ENCODE measurements at places on chromosomes 1 and 21. TPM values are rescaled to one million over a fixed set of nuclear protein-coding genes. Genes with fewer than 3 reads are reported as not detected.

DNA sequence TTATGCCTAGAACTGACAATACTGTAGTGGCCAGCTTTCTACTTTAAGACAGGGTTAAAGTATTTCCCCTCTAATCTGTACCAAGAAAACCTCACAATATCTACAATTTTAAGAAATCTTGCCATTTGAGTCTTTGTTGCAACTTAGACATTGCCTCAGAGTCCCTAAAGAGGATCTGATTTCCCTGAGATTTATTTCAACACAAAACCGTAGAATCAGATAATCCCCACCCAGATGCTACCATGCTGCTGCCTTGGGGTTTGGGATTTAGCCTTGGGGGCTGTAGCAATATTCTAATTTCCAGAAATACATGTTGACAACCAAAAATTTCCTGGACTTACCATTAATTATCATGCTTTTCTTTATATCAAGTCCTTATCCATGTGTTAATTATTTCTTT, 50.3 kb upstream of the DENND1B start:
- no peak overlapping the region for H3K27ac ChIP-seq
- H3K36me3 ChIP-seq = no peaks in the 10 kb centered on the region
- H3K27me3 ChIP-seq = no peaks in the 10 kb centered on the region
- no peak overlapping the region for H3K4me3 ChIP-seq

- H3K36me3 ChIP-seq = no peaks in the 10 kb centered on the region
- peak; percentile 82 for DNase-seq
- H3K4me3 ChIP-seq = no peak overlapping the region
- peaks cover 49% of the 10 kb centered on the region for H3K4me1 ChIP-seq
- H3K27ac ChIP-seq = peak overlapping the region; percentile 76
These were observed 11.3 kb downstream of the CDK18 start for GRCh38 chr1:205515781-205516253.

- H3K4me3 ChIP-seq = no peak overlapping the region
- no peaks in the 10 kb centered on the region for H3K36me3 ChIP-seq
- H3K4me1 ChIP-seq = no peaks in the 10 kb centered on the region
- H3K27me3 ChIP-seq = no peaks in the 10 kb centered on the region
These were observed 58.0 kb downstream of the B3GALT5 start for GRCh38 chr21:39670701-39671100.

DNA sequence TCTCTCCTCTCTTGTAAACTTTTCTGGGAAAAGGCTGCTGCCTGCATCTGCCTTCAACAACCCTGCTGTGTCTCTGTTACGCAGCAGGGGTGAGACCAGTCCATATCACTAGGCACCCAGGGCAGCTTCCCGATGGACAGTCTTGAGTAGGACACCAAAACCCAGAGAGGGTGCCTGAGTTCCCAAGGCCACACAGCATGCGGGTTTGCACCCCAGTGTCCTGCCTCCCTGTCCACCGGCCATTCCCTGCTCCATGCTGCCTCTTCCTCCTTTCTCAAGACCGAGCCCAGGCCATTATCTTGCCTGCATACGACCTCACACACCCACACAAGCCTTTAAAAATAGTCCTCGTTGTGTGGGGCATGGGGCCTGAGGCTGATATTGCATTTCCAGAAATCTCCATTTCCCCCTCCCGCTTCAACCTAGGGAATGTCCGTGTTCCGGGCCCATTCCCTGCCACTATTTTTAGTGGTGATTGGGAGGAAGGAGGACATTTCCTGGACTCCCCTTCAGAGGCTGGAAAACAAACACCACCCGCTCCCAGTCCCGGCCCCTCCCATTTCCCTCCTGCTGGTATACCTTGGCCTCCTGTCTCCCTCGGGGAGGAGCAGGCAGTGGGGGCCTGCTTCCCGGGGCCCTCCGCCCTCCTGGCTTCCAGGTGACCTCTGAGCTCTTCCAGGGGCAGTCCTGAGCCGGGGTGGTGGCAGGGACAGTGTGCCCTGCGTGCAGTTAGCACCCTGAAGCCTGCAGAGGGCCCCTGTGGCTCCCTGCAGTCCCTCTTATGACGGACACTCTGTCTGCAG, 132.4 kb upstream of the TMEM51 start:
- no peak overlapping the region for H3K4me3 ChIP-seq
- no peaks in the 10 kb centered on the region for H3K4me1 ChIP-seq
- H3K27me3 ChIP-seq = no peaks in the 10 kb centered on the region
- DNase-seq = no peak
- no peak overlapping the region for H3K27ac ChIP-seq

DNA sequence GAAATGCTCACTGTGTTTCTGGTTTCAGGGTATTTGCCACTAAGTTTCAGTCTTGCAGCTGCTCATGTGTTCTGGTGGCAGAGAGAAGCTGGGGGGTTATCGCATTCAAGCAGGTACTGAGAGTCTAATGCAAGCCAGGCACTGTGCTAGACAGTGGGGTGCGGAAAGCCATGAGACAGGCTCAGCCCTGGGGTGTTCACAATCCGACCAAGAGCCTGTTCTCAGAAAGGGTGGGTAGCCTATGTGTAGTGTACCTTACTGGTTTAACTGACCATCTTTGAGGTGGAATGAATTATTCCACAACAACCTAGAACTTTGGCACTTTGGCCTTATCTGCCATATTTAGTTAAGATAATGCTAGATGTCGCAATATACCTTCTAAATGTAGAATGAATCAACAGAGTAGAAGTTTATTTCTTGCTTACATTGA, 55.3 kb upstream of the ROR1 start:
- H3K4me3 ChIP-seq = no peak overlapping the region
- H3K4me1 ChIP-seq = peaks cover 9% of the 10 kb centered on the region
- H3K27ac ChIP-seq = no peak overlapping the region
- DNase-seq = no peak
- H3K36me3 ChIP-seq = no peaks in the 10 kb centered on the region

DNA sequence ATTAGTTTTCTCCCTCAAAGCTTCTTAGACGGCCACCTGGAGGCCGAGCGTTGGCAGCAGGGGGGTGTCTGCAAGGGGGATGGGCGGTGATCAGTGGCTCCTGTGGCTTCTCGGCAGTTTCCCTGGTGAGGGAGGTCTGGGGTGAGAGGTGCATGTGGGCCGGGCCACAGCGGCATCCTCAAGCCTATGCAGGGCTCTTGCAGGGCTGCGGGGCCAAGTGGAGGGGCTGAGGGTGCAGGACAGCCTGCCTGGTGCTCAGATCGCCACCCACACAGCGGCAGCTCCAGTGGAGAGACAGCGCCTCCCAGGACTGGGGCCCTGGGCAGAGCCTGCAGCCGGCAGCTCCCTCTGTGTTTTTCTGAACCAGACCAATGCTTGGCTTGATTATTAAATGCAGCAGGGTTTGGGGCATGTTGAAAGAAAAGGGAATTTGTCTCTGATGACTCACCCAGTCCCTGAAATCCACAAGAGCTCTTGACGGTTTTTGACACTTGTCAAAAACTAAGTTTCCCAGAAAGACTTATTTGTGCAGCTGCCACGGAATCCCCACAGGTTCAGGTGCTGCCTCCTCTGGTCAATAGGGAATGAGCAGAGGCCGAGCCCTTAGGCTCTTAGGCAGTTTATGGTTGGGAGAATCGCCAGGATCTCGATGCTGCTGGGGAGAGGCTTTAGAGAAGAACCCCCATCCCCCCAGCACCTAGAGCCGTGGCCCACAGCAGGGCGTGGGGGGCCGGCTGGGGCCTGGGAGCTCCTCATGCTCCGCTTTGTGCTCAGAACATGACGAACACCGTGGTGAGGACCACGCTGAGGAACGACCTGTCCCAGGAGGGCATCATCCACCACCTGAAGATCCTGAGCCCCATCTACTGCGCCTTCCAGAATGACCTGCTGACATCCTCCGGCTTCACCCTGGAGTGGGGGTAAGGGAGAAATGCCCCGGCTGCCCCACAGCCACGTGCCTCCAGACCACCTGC, 54.7 kb downstream of the UMODL1 start:
- H3K27me3 ChIP-seq = peaks cover 13% of the 10 kb centered on the region
- H3K27ac ChIP-seq = no peak overlapping the region
- H3K4me3 ChIP-seq = no peak overlapping the region

GNAI3 gene
- 4.0 TPM for polyA plus RNA-seq

TEDDM1 gene
- not detected for polyA plus RNA-seq

PAPPA2 gene
- polyA plus RNA-seq = 0.02 TPM

ICOSLG gene
- 0.52 TPM for polyA plus RNA-seq

RNF186 gene
- not detected for polyA plus RNA-seq

EVA1B gene
- polyA plus RNA-seq = 38.9 TPM
